ENCODE measurements at places on chromosomes 1 and 21.

GRCh38 chr1:94607398-94607797 is 65.8 kb upstream of the F3 start:
- no peak for DNase-seq

- DNase-seq = no peak
Measured at GRCh38 chr1:62396871-62397270, 40.0 kb upstream of the USP1 start.

GRCh38 chr1:59354709-59355337 is 57.9 kb downstream of the FGGY start:
- no peak for DNase-seq

DNA sequence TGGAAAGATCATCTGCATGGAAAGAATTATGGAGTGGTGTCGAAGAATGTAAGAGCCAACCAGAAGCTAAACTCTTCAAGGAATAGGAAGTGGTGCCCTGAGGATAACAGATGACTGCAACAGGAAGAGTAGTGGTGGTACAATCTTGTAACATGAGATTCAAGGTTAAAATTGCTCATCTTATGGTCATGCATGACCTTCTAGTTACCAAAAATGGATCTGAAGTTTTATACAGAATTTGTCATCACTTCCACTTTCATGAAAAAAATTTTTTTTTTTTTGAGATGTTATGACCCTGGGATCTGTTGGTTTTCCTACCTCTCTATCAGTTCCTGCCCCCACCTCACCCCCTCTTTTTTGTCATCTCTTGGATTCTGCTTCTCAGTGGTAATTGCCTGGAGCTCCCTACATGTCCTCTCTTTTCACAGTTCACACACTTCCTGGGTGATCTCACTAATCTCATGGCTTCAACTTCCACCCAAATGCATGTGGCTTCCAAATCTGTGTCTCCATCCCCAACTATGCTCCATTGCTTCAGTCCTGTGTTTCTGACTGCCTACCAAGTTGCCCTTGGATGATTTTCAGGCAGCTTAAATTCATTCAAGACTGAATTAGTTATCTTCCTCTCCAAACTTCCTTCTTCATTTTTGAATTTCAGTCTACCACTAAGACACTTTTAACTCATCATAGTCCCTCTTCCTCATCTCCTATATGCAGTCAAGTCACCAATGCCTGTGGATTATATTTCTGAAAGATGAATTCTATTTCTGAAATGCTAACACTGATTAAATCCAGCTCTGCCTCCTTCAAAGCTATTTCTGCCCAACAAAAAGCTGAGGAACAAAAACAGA is 48.4 kb downstream of the SLAMF6 start:
- no peak for DNase-seq

Data from retina (tissue), 1 donor.